Fibroblast of upper back skin (primary cell): ENCODE measurements at places on chromosomes 12 and 14.
A peak's percentile ranks its signal among the peaks of the same experiment; 100 is the strongest.

GRCh38 chr12:14261861-14262260 lies 103.6 kb upstream of the ATF7IP start:
- no peak for DNase-seq

DNA sequence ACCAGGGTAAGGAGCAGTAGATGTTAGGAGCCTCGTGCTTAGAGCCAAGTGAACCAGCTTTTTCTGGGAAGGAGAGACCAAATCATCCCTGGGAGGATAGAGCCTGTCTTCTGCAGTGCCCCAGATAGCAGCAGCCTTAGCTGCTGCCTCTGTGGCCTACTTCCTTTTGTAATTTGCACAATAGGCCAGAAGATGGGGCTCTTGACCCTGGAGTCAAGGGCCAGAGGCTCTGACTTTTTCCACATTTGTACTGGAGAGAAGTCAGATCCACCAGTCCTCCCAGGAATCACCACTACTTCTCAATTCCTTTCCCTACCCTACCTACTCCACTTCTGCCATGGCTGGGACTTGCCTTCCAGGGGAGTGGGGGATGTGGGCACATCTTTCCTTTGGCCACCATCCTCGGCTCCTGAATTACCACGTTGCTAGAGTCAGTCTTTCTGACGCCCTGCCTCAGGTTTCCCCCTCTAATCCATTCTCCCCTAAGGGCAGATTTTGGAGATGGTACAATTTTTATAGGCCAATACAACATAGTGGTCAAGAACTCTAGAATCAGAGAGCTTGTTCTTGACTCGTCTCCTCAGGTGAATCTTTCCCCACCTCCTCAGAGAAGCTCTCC lies 3.3 kb upstream of the SLC4A8 start:
- peak; percentile 76 for DNase-seq

DNA sequence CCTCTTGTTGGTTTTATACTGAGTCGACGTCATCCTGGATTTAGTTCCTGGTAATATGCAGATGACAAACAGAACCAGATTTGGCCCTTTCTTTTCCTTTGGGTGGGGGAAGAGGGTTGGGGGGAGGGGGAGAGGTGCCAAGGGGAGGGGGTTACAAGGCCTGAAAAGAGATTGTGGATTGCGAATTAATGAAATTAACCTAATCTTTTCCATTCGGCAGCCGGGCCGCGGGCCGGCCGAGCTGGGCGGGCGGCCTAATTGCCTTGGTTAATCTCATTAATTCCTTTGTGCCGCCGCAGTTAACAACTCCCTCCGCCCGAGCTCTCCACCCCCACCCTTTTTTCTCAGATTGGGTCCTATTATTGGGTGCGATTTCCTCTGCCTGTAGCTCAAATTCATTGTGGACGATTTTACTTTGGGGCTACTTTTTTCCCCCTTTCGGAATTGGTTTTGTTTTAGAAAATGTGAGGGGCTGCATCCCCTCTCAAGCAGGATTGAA lies 387 bp upstream of the GSC start:
- no peak for DNase-seq

- DNase-seq: no peak
Observed at GRCh38 chr12:109654357-109654756, 59.3 kb upstream of the FAM222A start.

DNA sequence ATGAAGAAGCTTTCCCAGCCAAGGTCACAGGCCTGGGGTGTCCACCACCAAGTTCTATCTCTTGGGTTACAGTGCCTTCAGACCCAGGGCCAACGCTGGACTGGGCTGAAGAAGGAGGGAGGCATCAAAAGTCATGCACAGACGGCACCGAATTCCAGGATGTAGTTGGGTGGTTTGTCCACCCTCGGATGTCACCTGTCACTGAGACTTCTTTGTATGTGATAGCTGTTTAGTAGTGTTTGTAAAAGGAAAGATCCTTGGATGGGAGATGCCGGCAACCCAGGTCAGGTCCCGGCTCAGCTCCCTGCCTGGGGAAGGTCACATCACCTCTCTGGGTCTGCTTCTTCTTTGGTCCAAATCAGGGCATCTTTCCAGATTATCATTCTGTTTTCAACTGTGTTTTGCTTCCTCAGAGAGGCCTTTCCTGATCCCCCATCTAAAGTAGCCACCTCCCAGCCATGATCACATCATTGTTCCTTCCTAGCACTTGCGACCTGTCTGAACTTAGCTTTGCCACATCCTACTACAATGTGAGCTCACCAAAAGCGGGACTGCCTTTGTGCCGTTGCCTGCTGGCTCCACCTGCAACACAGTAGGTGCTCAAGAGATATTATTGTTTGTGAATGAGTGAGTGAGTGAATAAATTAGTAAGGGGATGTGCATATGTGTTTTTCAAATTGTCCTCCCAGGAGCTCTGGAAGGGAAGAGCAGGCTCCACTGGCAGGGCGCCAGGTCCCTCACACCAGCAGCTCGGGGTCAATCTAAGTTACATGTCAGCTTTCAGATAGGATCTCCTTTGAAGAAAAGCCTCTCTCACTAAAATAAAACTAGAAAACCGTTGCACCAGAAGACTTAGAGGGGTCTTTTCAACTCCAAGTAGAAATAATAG lies 2.1 kb downstream of the TSPAN11 start:
- DNase-seq: no peak

- peak; percentile 18 for DNase-seq
Observed at GRCh38 chr14:39665075-39665475, 232.8 kb upstream of the FBXO33 start.

DNA sequence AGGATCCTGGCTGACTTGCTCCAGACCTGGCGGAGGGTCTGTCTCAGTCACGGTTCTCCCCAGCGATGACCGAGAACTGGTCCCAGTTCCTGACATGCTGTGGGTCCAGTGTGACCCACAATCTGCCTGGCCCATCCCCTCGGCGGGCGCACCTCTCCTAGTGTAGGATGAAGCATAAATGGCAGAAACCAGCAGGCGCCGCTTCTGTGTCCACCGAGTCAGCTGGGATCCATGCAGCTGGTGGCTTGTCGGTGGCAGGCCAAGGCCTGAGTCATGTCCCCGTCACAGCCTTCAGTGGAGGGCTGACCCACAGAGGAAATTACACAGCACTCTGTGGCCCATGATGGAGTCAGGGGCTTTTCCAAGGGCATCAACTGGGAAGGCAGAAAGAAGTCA lies 38.5 kb downstream of the NFKBIA start:
- no peak for DNase-seq

DNA sequence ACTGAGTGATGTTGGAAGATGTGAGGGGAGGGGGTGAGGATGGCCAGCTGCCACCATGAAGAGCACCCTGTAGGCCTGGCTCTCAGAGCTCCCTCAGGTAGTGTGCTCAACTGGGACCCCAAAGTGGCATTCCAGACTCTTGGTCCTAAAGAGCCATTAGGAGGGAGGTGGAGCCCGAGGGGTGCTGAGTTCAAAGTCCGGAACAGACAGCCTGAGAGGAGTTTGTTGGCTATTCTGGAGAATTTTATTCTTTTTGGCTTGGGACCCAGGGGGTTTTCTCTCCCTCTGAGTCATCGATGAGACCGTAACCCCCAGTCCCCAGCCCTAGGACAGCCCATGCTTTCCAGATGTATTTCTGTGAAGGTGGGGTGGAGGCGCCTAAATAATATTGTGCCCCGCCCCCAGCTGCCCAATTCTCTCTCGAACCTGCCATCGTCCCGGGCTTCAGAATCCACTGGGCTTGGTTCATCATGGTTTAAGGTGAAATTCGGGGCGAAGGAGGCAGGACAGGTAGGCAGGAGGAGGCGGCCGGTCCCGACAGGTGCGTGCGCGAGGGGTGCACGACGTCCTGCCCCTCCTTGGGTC lies 690 bp upstream of the RBP5 start:
- DNase-seq: no peak

GRCh38 chr12:121784460-121784859 lies 9.0 kb downstream of the RHOF start:
- peak; percentile 86 for DNase-seq

GRCh38 chr12:123801573-123802178 lies 39.6 kb downstream of the DNAH10 start:
- peak; percentile 11 for DNase-seq

GRCh38 chr12:27542628-27543027 lies 18.6 kb downstream of the PPFIBP1 start:
- DNase-seq: peak; percentile 95
